ENCODE measurements at places on chromosomes 2 and 18.

DNA sequence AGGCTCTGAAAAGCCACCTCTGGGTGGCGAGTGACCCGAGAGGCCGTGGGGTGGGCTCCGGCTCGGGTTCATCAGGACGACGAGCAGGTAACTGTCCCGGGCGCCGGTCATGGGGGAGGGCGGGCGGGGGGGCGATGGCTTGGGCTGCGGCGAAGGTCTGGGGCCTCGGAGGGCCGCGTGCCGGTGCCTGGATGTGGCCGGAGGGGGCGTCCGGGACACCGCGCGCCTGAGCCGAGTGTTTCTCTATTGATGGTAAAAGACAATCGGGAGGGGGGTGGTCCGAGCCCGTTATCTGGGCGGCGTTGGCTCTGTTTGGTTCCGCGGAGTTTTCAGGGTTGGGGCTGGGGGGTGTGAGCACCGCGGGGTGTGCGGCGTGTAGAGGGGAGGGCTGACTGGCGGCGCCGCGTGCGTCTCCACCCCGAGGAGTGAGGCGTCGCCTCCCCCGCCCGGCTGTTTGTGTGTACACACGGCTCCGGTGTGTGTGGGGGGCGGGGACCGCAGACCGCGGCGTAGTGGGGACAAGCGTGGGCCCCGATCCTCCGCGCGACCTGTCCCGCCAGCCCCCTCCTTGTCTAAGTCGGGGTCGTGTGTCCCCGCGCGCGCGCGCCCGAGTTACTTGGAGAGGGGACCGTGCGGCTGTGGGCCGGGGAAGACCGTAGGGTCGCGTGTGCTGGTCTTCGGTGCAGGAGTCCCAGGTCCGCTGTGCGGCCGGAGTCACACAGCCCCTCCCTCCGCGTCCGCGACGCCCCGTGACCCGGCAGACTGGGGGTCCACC, 1.6 kb downstream of the CTIF start:
- peak; percentile 50 for DNase-seq

- DNase-seq, result no peak
These were observed 288.6 kb downstream of the MTX2 start for GRCh38 chr2:176557821-176558220.

- no peak for DNase-seq
These were observed 40.6 kb downstream of the TMEM87B start for GRCh38 chr2:112095681-112096080.

DNA sequence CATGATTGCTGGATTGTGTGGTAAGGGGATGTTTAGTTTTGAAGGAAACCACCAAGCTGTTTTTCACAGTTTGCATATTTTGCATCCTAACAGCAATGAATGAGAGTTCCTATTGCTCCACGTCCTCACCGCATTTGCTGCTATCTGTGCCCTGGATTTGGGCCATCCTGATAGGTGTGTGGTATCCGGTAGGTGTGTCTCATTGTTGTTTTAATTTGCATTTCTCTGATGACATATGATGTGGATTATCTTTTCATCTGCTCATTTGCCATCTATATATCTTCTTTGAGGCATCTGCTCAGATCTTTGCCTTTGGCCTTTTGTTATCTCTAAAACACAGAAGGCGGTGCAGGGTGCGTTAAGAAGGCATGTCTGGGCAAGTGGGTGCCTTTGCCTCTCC, 73.3 kb downstream of the LONRF2 start:
- DNase-seq, result no peak

DNA sequence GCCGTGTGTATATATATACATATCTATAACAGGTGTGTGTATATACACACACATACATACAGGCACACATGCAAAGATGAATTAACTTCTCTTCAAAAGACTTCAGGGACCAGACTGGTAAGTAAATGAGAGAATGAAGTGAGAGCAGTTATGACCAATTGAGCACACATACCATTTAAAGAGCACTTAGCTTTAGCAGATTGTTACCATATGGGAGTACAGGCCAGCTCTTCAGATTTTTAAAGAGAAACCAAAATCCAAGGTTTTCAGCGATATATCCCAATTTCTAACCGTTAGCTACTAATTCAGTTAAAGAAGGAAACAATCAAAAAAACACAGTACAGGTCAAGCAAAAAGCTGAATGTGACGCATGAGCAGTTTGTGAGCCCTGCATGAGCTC, 23.7 kb downstream of the INPP1 start:
- DNase-seq, result no peak

GRCh38 chr18:5253910-5254309, 41.6 kb downstream of the ZBTB14 start:
- peak; percentile 36 for DNase-seq

- peak; percentile 99 for DNase-seq
These were observed 92.3 kb downstream of the BIN1 start for GRCh38 chr2:127014630-127015029.

GRCh38 chr2:20208476-20208859, 16.5 kb downstream of the SDC1 start:
- peak; percentile 64 for DNase-seq
